ENCODE measurements at places on chromosomes 2 and 18. TPM values are rescaled to one million over a fixed set of nuclear protein-coding genes. Genes with fewer than 3 reads are reported as not detected.

The GRHL1 gene
- 0.82 TPM for total RNA-seq

The RUFY4 gene
- not detected for total RNA-seq

The GATA6 gene
- 18.1 TPM for total RNA-seq

The SERPINB10 gene
- not detected for total RNA-seq

The PARD6G gene
- total RNA-seq = 5.4 TPM

The CD8B gene
- not detected for total RNA-seq

The GCG gene
- total RNA-seq = not detected

The VAPA gene
- 156 TPM for total RNA-seq

The ACKR3 gene
- 3.6 TPM for total RNA-seq

The DRC1 gene
- not detected for total RNA-seq

The RNU2-63P gene
- not detected for total RNA-seq
